ENCODE measurements at places on chromosomes 16 and 17. TPM values are rescaled to one million over a fixed set of nuclear protein-coding genes. Genes with fewer than 3 reads are reported as not detected.

- DNase-seq: no peak
These were observed 79.1 kb downstream of the C17orf67 start for GRCh38 chr17:56754523-56755208.

GRCh38 chr17:75847614-75848522 lies 3.7 kb upstream of the UNC13D start:
- no peak for DNase-seq

DNA sequence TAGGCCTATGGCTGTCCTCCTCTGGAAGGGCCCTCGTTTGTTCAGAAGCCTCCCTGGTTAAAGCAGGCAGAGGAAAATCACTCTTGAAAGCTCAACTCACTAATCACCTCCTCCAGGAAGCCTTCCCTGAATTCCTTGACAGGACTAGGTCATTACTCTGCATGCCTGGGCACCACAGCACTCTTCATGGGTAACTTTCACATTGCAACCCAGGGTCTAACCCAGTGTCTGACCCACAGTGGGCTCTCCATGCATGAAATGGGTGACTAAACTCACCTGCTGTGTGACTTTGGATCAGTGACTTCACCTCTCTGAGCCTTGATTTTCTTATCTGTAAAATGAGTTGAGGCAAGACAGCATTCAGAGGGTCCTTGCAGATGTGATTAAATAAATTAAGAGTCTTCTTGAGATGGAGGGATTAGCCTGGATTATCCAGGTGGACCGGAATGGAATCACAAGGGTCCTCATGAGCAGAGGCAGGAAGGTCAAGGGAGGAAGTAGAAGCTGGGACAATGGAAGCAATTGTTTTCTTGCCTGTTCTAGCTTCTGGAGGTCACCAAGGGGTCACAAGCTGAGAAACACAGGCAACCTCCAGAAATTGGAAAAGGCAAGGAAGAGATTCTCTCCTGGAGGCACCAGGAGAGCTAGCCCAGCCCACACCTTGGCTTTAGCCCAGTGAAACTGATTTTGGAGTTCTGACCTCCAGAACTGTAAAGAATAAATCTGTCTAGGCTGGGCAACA lies 3.8 kb upstream of the RAI1 start:
- no peak for DNase-seq

DNA sequence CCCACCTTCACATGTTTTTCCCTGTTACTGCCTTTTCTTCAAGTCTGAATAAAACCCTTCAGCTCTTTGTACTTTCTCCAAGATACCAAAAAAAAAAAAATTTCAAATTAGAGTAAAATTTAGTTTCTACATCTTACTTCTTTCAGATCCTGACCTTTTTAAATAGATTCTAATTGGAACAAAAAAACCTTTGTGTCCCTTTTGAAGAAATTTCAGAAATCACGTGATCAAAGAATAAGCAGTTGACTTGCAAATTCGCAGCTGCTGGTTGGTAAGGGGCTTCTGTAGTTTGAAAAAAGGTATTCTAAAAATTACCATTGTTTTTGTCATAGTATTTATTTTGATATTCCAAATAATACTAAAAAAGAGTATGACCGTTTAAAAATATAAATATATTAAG lies 71.7 kb downstream of the CDC27 start:
- no peak for DNase-seq

GRCh38 chr17:38454532-38454931 lies 26.3 kb downstream of the ARHGAP23 start:
- DNase-seq: peak; percentile 41

DNA sequence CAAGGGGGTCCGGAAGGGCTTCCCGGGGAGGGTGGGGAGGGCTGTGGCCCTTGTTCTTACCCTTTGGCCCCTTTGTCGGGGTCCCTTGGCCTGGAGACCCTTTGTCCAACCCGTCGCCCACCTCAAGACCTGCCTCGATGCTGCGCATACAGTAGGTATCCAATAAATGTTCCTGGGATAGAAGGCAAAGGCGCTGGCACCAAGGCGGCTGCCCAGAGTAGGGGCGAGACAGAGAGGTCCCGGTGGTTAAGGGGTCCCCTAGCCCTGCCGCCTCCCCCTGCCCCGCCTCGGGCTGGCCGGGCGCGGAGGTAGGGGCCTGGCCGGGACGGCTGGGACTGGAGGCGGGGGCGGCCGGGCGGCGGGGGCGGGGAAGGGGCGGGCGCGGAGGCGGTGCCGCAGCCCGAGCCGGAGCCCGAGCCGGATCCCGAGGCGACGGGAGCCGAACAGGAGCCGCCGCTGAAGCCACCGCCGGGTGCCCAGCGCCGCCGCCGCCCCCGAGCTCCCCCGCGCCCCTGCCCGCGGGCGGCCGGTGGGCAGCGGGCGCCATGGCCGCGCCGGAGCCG lies at the start of gene NHERF2:
TSS of gene NHERF2 (plus strand) at position 442 of the 563 bp plus-strand sequence. CDS start at position 546, 104 bp downstream.
- DNase-seq: no peak

- no peak for DNase-seq
These were observed 210.0 kb downstream of the C16orf95 start for GRCh38 chr16:87107201-87107600.

- no peak for DNase-seq
These were observed 178.3 kb downstream of the SOX9 start for GRCh38 chr17:72299100-72299499.

Gene TMEM114
- total RNA-seq: not detected

DNA sequence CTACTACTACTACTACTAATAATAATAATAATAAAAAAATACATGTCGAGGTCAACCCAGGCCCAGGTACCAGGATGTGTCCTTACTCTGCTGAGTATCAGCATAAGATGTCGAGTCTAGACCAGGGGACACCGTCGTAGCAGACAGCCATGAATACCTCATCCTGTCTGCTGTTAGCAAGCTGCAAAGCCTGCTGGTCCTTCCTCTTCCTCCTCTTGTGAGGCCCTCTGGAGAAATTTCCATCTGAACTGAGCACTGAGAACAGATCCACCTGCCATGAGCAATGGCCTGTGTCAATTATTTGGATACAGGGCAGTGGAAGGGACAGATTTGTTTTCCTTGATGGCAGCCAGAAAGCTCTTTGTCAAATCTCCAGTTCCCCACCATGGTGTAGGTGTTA lies 168.5 kb downstream of the XYLT1 start:
- no peak for DNase-seq

- no peak for DNase-seq
These were observed 144.7 kb upstream of the IRX3 start for GRCh38 chr16:54431041-54431996.

GRCh38 chr17:41810659-41811548 lies 845 bp downstream of the P3H4 start:
- no peak for DNase-seq

DNA sequence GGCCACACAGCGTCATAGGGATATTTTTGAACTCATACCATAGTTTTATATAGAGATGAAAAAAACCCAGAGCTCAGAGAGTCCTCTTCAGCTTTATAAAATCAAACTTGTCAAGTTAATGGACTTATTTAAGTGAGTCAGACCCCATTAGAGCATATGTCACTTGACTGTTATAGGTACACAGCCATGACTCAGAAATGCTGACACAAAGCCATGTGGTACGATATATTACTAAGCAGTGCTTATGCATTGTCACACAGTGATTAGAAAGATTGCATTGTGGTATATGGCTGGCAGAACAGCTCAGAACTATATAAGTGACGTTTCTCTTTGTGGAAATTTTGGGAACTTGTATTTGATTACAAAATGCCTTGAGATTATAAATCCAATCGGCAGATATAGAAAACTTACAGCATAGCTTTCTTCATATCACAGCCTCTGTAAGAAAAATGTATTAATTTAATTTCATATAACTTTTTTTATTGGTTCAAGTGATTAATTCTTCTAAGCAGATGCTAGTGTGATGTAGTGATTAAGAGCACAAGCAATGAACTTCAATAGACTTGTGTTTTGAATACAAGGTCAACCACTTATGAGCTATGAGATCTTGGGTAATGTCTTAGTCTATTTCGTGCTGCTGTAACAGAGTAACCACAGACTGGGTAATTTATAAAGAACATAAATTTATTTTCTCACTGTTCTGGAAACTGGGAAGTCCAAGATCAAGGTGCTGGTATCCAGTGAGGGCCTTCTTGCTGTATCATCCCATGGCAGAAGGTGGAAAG lies 25.8 kb upstream of the GINS3 start:
- DNase-seq: peak; percentile 92

DNA sequence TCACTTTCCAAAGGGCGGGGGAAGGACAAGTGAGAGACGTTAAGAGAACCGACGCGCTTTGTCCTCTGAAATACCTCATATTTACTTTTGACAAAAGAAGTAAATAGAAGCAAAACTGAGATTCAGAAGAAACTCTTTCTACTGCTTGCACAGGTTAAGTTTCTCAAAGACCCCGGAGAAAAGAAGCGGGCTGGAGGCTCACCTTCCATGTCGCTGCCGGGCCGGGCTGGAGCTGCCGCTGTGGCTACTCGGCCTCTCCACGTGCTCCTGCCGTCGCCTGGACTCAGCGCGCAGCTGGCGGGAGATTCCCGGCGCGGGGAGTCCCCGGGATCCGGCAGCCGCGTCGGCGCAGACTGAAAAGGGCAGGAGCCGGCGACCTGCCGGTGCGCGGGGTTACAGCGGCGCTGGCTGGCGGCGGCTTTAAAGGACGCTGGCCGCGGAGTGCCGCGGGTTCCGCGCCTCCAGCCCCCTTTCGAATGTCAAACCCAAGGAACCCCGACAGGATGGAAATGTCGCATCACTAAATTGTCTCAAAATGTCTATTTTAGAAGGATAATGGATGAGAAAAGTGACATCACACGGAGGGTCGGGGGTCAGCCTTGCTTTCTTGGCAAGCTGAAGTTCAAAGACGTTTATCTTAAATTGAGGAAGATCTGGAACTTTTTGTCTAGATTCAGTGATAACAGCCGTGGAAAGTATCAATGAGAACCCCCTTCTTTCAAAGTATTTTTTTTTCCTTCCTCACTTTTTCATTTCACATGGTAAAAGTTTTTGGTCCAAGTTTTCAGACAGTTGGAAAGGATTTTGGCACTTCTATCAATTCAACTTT lies at the start of gene IKZF3:
TSS of gene IKZF3 (minus strand) at position 395 of the 829 bp plus-strand sequence. CDS start at position 209, 186 bp downstream.
- peak; percentile 11 for DNase-seq

DNA sequence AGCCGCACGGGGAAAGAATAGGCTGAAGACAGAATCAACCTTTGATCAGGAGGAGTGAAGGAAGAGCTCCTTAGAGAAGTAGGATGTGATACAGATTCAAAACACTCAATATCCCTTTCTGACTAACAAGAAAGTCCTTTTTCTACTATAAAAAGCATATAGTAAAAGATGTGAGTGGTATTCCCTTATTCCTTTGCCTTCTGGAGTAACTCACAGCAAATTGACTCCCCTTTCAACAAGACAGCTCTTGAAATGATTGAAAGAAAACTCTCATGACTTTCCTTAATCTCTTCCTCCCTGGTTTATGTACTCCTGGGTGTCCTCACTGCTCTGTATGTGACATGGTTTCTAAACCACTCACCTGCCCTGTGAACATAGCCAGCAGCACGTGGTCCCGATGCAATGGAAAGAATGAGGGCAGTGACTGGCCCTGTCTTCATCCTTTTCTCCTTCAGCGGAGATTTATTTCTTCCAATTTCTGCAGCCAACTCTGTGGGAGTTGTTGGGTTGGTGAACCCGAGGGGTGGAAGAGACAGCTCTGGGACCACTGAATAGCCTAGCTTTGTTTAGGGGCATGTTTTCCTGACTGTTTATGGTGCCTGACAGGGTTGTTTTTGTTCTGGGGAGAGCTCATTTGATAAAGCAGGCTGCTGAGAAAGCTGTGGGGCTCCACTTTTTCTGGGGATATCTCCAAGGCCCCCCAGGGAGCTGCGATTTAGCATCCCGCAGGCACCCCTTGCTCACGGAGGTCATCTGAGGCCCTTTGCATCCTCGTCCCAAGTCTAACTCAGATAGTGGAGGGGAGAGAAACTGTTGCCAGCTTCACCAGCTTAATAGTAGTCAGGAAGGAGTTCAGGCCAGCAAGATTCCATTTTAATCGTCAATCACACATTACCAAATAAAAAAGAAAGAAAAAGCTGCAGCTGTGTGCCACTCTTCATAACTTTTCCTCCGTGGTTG lies 46.7 kb downstream of the MAP2K6 start:
- DNase-seq: no peak

Gene TBC1D3E
- not detected for total RNA-seq

Gene PLEKHH3
- total RNA-seq: 15.7 TPM

DNA sequence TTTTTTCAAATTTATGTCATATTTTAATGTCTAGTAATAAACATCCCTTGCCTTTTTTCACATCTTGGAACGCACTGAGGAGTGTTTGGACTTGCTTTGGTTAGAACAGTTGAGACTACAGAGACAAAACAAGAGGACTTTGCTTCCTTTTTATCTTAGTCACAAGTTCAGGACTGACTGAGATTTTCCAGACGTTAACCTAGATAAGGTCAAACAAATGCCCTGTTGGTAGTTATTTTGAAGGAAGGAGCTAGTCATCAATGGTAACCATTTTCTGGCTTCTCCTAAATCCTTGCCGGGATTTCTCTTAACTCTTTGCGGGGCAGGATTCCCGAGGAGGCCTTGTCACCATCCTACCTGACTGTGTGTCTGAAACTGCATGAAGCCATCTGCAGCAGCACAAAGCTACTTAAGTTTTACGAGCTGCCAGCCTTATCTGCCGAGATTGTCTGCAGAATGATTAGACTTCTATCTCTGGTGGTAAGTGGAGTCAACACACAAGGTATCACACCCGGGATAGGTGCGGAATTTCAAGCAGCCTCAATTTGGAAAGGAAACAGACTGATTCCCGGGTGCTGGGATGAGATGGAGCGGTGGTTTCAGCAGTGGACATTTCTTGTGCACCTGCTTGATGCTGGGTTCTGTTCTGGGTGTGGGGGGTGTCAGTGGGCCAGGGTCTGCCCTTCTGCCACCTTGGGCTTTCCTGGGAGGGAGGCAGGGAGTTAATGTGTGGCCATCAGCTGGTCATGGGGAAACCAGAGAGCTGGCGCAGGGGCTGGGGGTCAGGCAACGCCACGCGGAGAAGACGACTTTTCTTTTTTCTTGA lies 48.3 kb downstream of the RNF213 start:
- DNase-seq: no peak

Gene PROCA1
- total RNA-seq: 0.41 TPM

DNA sequence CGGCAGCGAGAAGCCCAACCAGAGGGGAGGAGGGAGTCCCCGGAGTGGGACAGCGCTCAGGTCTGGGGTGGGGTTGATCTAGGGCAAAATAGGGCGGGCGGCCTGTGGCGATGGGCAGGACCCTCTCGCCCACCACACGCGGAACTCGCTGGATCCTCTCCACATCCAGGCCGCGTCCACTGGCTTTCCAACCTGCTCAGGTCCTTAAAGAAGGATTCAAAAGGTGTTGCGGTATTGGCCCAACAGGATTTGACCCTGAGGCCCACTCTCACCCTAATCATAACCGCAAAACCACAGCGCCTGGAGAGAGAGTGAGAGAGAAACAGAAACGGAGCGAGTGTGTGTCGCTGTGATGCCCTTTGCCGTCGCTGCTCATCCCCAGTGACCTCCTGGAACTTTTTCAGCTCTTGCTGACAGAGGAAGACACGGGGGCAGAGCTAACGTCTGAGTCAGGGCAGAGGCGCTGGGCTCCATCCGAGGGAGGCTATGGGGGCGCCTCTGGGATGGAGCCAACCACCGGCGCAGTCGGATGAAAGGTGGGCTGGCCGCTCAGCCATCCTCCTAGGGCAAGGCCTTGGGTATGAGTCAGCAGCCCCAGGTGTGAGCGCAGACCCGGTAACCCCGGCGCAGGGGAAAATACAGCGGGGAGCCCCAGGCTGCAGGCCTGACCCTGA lies 16.7 kb upstream of the OR1F1 start:
- no peak for DNase-seq
